ENCODE measurements at places on chromosomes 7 and 10.

- H3K36me3 ChIP-seq: no peaks in the 10 kb centered on the region
- no peak for DNase-seq
- no peaks in the 10 kb centered on the region for H3K4me1 ChIP-seq
Measured at GRCh38 chr7:141649137-141649864, 52.7 kb downstream of the DENND11 start.

- no peak overlapping the region for H3K27ac ChIP-seq
- H3K36me3 ChIP-seq: no peaks in the 10 kb centered on the region
- DNase-seq: no peak
- no peaks in the 10 kb centered on the region for H3K27me3 ChIP-seq
Measured at GRCh38 chr10:34834274-34834673, 19.2 kb upstream of the PARD3 start.

DNA sequence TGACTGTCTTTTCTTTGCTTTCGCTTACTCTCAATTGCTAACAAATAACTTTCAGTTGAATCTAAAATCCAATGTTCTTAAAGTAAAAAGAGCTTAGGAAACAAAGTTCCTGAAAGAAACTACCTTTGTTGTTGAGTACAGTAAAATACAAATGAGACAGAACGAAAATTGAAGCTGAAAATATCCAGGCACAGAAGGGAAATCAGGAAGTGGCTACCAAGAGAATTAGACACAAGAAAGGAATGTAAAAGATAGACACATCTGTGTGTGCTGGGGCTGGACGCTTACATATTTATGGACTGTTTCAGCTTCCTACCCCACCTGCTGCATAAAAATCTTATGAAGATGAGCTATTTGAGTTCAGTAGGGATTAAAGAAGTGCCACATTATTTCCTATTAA lies 161.7 kb upstream of the PLXDC2 start:
- H3K36me3 ChIP-seq: no peaks in the 10 kb centered on the region
- H3K4me1 ChIP-seq: no peaks in the 10 kb centered on the region
- no peaks in the 10 kb centered on the region for H3K27me3 ChIP-seq
- no peak overlapping the region for H3K4me3 ChIP-seq

DNA sequence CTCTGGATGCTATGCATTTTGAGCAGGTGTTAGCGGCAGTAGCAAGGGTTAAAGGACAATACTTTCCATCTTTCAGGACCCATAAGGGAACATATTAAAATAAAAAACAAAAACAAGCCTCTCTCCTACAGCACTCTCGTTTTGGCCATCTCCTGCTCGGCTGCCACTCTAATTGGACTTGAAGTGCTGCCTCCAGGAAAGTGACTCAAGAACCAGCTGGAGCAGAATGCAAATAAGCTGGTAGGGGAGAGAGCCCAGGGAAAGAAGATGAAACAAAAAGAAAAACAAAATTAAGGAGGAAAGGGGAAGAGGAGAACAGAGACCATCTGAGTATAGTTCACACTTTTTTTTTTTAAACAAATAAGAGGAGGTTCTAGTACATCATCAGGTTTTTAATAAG lies 65.6 kb downstream of the HBP1 start:
- no peak overlapping the region for H3K27ac ChIP-seq
- DNase-seq: no peak
- H3K4me3 ChIP-seq: no peak overlapping the region
- H3K4me1 ChIP-seq: no peaks in the 10 kb centered on the region
- H3K27me3 ChIP-seq: no peaks in the 10 kb centered on the region

- DNase-seq: no peak
- H3K4me3 ChIP-seq: no peak overlapping the region
- H3K27me3 ChIP-seq: no peaks in the 10 kb centered on the region
- no peaks in the 10 kb centered on the region for H3K36me3 ChIP-seq
Measured at GRCh38 chr7:2082139-2082998, 150.4 kb downstream of the MAD1L1 start.

- no peaks in the 10 kb centered on the region for H3K36me3 ChIP-seq
- no peak for DNase-seq
- peaks cover 11% of the 10 kb centered on the region for H3K4me1 ChIP-seq
Measured at GRCh38 chr7:16970732-16971482, 89.1 kb upstream of the AGR3 start.

GRCh38 chr7:157077021-157077420 lies 61.7 kb upstream of the UBE3C start:
- no peak overlapping the region for H3K4me3 ChIP-seq
- no peak for DNase-seq
- H3K27me3 ChIP-seq: no peaks in the 10 kb centered on the region
- H3K27ac ChIP-seq: no peak overlapping the region
- H3K4me1 ChIP-seq: no peaks in the 10 kb centered on the region

GRCh38 chr7:105098863-105099515 lies 85.0 kb downstream of the KMT2E start:
- H3K27ac ChIP-seq: no peak overlapping the region
- no peak for DNase-seq
- H3K27me3 ChIP-seq: no peaks in the 10 kb centered on the region
- H3K4me1 ChIP-seq: peaks cover 40% of the 10 kb centered on the region

DNA sequence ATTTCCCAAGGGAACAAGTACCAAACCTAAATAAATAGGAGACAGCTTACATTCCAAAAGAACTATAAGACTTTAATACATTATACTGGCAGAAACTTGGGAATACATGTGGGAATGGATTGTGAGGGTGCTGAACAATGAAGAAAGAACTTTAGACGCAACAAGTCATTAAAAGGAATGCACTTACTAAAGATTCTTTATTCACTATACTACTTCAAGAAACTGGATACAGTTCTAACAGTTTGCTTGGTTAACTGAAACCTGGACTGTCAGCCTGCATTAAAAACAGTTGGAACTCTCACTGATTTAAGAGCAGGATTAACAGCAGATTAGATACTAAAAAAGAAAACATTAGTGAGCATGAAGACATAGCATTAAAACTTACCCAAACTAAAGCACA lies 12.0 kb downstream of the CACUL1 start:
- H3K4me3 ChIP-seq: no peak overlapping the region
- H3K27ac ChIP-seq: no peak overlapping the region
- DNase-seq: no peak
- no peaks in the 10 kb centered on the region for H3K27me3 ChIP-seq
- peaks cover 48% of the 10 kb centered on the region for H3K4me1 ChIP-seq

DNA sequence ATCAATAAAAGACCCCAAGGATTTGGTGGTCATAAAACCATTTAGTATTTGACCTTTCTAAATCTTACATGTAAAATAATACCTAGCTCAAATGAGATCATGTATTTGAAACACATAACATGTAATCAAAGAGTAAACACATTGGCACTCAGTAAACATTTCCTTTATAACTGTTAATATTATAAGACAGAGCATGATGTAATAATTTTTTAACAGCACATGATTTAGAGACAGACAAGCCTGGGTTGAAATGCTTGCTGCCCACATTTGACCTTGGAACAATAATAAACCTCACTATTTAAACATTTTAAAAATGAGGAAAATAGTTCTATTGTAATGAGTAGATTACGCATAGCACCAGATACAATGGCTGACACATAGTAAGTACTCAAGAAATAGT lies 105.2 kb upstream of the GPR141 start:
- H3K4me3 ChIP-seq: no peak overlapping the region
- no peak overlapping the region for H3K27ac ChIP-seq
- no peak for DNase-seq
- H3K27me3 ChIP-seq: no peaks in the 10 kb centered on the region
- H3K4me1 ChIP-seq: no peaks in the 10 kb centered on the region

DNA sequence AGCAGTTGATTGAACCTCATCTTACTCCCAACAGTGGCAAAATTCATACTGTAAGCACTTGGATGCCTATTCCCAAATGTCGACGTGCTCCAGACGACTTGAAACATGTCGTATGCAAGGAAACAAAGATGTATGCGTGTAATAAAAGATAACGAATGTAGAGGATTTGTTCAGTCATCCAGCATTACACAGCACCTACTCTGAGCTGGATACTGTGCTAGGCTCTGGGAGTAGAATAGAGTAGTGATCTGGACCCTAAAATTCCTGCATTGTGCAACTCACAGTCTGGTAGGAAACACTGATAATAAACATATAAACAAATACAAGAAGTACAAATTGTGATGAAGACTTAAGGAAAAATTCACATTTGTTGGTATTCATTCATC lies 5.6 kb upstream of the TBX20 start:
- no peak for DNase-seq
- peaks cover 22% of the 10 kb centered on the region for H3K27me3 ChIP-seq
- no peak overlapping the region for H3K4me3 ChIP-seq
- H3K4me1 ChIP-seq: peaks cover 15% of the 10 kb centered on the region
- no peak overlapping the region for H3K27ac ChIP-seq

DNA sequence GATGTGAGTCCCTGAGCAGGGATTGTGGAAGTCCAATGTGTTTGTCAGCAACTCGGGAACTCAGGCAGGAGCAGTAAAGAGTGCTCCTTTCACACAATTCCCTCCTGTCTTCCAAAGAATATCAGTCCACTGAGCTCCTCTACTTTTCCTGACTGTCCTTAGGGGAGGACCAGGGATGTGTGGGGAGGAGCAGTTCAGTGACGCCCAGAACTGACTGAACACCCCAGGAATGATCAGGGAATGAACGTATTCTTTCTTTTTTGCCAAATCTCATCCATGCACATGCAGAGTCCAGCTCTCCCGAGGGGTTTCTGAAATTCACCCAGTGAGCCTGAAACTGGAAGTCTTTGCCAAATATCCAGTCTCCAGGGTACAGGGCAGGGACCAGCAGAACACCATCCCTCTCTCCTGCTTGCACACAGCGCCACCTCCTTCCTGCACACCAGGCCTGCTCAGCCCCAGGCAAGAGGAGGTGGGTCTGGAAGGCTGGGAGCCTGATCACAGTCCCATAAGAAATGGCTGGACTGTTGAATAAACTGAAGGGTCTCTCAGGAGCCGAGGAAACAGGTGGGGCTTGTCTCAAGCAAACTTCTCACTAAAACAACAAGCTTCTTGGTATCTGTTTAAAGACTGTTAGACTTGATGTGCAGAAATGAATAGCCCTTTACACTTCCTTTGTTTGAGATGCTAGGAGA lies 294.7 kb downstream of the C7orf25 start:
- no peak overlapping the region for H3K4me3 ChIP-seq
- no peak for DNase-seq
- H3K27ac ChIP-seq: no peak overlapping the region
- H3K27me3 ChIP-seq: no peaks in the 10 kb centered on the region
- no peaks in the 10 kb centered on the region for H3K36me3 ChIP-seq

Measured in vagina (tissue), 2 donors.